ENCODE measurements at places on chromosomes 4 and X.

- DNase-seq: no peak
These were observed 549.1 kb downstream of the ANKRD50 start for GRCh38 chr4:124163401-124163800.

DNA sequence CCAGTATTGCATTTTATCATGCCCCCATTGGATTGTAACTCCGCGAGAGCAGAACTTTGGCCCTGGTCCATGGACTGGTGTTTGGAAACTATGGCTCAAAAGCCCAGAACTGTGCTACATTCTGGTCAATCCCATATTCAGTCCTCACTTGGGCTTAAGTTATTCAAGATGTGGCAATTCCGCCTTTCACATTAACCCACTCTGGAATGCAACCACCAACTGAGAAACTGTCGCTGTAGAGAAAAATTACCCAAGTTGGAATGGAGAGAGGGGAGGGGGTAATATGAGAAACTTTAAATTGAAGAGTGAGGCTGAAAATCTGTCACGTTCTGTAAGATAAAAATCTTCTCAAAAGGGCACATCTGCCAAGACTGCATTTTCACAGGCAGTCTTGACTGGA is 189.6 kb upstream of the NHS start:
- DNase-seq: no peak

- no peak for DNase-seq
These were observed 516.2 kb upstream of the ADGRL3 start for GRCh38 chr4:60683973-60684372.

- no peak for DNase-seq
These were observed 14.4 kb downstream of the ALG13 start for GRCh38 chrX:111695297-111695880.

GRCh38 chrX:148691456-148691855 is 191.0 kb downstream of the AFF2 start:
- DNase-seq: no peak

GRCh38 chr4:38392223-38392855 is 271.7 kb upstream of the KLF3 start:
- no peak for DNase-seq

- DNase-seq: no peak
These were observed 335 bp upstream of the CD38 start for GRCh38 chr4:15777697-15778288.

DNA sequence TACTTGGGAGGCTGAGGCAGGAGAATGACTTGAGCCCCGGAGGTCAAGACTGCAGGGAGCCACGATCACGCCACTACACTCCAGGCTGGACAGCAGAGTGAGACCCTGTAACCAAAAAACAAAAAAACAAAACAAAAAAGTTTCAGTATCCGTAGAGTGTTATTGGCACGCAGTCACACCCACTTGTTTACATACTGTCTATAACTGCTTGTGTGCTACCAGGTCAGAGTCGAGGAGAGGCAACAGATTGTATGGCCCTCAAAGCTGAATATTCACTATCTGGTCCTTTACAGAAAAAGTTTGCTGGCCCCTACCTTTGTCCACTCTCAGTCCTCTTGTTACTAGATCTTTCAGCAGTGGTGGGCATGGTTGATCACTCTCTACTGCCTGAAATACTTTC is 8.2 kb upstream of the CD99L2 start:
- DNase-seq: no peak

- peak; percentile 31 for DNase-seq
These were observed 78.8 kb downstream of the TMEM47 start for GRCh38 chrX:34578237-34578636.

- no peak for DNase-seq
These were observed 480 bp downstream of the USP46 start for GRCh38 chr4:52658641-52659000.

DNA sequence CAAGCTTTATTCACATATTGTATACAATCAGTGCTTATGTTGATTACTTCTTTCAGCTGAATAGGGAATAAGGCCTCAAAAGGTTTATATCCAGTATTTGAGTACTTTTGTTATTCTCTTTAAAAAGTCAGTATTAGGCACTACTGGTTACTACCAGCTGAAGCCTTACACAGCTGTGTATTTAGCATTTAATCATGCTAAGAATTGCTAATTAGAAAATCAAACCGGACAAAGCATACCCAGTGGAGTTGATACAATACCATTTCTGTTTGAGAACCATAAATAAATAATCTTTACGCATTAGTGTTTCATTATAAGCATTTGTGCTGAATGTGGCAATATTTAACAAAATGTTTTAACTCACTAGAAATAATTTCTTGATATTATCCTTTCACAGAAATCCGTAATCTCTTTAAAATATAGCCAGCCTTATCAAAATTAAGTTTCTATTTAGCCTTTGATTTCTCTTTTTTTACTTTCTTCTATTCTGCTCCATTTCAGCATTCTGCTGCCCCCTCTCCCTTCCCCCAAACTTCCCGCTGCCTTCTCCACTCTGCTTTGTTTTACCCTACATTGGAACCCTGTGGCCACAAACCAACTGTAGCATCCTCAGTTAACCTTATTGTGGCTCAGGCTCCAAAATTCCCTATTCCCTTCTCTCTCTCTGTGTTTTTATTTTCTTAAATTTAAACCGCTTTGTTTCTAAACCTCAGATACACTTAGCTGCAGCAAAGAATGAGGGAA is 37.8 kb downstream of the UGT8 start:
- DNase-seq: peak; percentile 93

GRCh38 chr4:42248972-42249371 is 96.5 kb upstream of the BEND4 start:
- no peak for DNase-seq

DNA sequence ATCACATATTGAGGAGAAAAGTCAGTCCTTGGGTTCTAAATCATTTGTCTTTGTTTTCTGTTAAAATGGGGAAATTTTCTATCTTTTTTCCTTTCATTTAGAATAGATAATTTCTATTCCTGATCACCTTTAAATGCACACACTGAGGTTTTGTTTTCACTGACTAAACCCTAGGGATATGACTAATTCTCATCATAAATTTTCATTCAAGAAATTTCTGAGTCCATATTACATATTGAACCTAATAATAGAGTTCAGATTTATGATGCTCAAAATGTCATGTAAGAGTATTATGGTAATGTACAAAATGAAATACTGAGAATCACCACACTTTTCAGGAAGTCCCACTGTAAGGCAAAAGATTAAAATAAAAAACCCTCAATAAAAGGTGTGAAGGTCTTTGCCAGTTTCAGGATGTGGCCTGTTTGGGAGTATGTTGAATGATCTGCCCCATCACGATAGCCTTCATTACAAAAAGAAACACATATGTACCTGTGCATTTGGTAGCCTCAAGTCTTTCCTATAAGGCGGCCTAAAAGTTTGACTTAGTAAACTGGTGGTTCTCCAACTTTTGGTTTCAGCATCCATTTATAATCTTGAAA is 49.4 kb downstream of the LEF1 start:
- no peak for DNase-seq

- DNase-seq: no peak
These were observed 52.1 kb downstream of the SEL1L3 start for GRCh38 chr4:25810461-25811373.

- no peak for DNase-seq
These were observed 247.5 kb downstream of the PDGFC start for GRCh38 chr4:156723951-156724668.

GRCh38 chrX:1584237-1585011 is 7.0 kb upstream of the AKAP17A start:
- DNase-seq: no peak

GRCh38 chr4:163544407-163545038 is 50.0 kb downstream of the TMA16 start:
- DNase-seq: peak; percentile 58

DNA sequence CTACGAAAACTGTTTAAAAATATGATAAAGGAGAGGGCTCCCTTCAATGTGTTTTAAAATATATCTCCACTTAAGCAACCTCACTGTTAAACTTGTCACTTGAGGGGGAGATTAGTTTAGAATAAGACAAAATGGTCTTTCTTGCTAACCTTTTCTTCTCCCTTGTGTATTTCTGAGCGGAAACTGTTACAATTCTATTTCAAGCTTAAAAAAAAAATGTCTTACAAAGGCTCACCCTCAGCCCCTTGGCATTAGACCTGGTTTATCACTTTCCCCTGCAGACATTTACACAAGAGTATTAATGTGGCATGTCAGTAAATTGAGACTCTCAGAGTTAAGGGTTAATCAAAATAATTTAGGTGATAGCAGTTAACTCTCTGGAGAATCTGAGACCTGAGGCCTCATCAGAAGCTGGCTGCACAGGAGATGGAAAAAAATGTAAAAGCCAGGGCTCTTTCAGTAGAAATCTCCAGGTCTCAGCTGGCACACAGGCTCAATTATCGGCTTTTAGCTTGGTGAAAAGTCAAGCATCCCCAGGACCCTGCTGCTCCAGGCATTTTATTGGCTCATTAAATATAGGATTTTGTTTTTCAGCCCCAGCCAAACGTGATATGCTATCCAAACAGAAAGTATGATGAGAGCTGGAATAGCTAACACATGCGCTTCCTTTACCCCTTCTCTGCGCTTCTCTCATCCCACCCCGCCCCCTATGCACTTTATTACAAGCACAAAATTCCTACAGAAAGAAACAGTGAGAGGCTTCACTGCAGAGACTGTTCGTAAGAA is 130.5 kb downstream of the PPA2 start:
- no peak for DNase-seq
